ENCODE measurements at places on chromosomes 7 and 10.

- DNase-seq, result no peak
These were observed 305.9 kb upstream of the SMIM30 start for GRCh38 chr7:113424185-113424817.

- no peak for DNase-seq
These were observed 29.1 kb upstream of the LBX1 start for GRCh38 chr10:101258179-101258885.

DNA sequence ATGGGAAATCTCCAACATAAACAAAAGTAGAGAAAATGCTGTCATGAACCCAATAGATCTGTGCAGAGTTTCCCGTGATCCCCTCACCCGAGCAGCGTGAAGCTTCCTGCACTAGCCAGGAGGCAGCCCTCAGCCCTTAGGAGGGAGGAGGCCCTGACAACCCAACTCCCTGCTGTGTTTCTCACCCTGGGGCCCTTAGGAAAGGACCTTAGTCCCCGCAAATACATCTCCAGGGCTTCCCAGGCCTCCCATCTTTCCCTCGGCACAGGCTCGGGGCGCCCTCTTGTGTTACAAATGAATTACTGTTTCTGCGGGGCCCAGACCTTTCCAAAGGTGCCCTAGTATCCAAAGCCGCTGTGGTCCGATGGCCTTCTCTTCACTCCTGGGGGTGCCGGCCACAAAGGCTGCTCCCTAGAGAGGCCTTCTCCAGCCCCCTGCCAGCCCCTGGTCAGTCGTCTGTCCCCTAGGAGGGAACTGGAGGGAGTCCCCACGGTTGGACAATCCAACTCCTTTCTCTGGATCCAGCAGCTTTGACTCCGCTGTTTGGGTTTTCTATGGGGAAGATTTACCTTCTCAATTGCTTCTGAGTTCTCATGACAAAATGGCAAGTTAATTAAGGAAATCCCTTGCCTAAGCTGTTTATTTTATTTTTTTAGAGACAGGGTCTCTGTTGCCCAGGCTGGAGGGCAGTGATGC is 49.9 kb upstream of the SH2B2 start:
- peak; percentile 67 for DNase-seq

GRCh38 chr7:142886866-142887265 is 1.3 kb upstream of the TRPV6 start:
- no peak for DNase-seq

GRCh38 chr10:78342827-78343653 is 309.4 kb downstream of the RPS24 start:
- no peak for DNase-seq

DNA sequence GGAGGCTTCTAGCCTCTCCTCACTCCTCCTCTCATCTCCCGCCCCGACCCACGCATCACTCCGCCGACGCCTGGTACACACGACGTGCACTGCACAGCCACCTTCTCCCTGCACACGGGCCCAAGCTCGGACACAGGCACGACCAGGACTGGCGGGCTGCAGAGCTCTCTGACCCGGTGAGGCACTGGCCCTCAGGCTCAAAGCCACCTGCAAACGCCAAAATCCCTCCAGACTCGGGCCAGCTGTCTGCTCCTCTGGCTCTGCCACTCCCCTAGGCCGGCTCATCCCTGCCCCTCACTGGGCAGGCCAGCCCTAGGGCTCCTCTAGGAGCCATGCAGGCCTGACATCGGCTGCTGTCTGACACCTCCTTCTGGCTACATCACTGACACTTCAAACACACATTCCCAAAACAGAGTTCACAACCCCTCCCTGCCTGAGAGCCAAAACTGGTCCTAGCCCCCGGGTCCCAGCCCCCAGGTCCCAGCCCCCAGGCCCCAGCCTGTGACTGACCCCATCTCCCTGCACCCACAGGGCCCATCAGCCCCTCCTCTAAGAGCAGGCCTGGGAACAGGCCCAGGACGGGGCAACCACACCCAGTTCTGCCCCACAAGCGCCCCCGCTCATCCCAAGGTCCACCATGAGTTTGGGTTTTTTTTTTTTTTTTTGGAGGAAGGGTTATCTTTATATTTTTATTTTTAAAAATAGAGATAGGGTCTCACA is 35.1 kb downstream of the MAD1L1 start:
- DNase-seq, result no peak

DNA sequence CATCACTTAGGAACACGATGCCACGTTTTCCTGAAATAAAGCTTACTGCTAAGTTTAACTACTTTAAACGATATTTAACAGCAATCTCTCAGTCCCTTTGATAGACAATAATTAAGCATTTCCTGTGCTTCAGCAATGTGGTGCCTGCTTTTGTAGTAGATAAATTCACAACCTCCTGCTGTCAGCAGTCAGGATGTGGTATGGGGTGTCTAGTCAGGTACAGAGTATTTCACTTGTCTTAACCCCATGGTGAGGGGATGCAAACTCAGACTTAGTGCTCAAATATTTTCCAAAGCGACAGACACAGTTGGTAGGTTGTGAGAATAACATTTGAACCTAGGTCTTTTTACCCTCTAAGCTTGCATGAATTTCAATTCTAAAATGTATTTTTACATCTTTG is 526.2 kb upstream of the PFKP start:
- no peak for DNase-seq

- DNase-seq, result peak; percentile 71
These were observed 169.3 kb upstream of the AKR1E2 start for GRCh38 chr10:4656576-4657194.

- DNase-seq, result no peak
These were observed 530 bp upstream of the ANXA7 start for GRCh38 chr10:73414230-73414945.

GRCh38 chr7:120842121-120842621 is 15.8 kb downstream of the TSPAN12 start:
- DNase-seq, result no peak

DNA sequence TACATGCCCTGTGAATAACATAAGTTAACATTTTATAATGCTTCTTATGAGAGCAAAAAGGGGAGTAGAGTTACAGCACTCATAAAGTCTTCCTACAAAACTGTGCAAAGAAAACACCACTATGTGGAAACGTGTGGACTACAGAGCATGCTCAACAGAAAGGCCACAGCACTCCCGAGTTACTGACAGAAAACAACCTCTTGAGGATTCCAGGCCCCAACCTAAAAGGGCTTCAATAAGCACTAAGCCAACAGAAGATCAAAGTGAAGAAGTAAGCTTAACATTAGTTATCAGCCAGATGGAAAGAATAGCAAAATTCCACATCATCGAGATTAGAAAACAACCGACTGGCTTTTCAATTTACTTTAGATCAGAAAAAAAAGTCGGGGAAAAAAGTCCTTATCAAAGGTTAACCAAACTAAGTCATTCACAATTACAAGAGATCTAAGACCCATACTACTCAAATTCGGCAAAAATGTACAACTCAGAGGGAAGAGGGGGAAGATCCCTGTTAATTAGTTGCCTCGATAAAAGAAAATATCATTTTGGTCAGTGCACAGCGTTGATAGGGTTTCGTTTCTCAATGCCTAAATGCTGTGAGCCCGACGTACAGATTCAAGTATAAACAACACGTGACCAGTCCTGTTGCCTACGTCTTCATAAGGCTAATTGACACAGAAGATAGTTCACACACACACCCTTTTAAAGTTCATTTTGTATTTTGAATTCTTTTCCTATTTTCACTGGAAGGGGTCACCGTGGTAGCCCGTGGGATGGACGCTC is 1.4 kb downstream of the KBTBD2 start:
- peak; percentile 46 for DNase-seq

GRCh38 chr7:14902589-14903067 is at the start of gene DGKB:
Gene DGKB (minus strand): TSS chr7:14902751.
- peak; percentile 26 for DNase-seq

DNA sequence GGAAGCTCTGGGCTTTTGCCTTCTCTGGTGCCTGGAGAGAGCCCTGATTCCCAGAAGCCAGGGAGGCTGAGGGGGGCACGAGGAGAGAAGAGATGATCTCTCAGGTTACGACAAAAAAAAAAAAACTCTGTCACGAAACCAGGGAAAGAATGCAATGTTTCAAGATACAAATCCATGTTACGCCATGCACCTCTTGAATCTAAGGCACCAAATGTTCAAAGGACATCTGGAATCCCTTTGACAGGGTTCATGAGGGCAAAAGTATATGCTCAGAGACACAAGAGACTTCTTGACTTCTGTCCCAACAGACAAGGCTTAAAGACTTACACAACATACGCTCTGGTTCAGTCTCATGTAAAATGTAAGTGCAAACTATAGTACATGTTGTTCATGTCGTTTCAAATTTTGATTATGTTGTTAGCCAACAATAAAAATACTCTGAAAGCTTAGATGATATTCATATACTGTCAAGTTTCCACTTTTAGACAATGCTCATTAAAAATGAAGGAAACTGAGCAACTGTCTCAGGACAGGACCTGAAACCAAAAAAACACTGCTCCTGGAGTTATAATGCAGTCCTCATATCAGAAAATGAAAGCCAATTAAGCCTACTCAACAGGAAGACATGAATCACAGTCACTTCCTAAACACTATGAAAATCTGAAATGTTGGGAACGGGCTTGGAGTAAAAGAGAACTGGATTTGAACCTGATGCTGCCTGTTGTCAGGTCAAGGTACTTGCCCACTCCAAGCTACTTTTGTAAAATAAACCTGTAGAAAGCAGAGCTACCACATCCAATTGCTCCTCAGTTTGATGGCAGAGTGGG is 72.3 kb downstream of the CHCHD3 start:
- DNase-seq, result no peak

GRCh38 chr10:72542396-72542815 is 83.5 kb downstream of the MICU1 start:
- no peak for DNase-seq

DNA sequence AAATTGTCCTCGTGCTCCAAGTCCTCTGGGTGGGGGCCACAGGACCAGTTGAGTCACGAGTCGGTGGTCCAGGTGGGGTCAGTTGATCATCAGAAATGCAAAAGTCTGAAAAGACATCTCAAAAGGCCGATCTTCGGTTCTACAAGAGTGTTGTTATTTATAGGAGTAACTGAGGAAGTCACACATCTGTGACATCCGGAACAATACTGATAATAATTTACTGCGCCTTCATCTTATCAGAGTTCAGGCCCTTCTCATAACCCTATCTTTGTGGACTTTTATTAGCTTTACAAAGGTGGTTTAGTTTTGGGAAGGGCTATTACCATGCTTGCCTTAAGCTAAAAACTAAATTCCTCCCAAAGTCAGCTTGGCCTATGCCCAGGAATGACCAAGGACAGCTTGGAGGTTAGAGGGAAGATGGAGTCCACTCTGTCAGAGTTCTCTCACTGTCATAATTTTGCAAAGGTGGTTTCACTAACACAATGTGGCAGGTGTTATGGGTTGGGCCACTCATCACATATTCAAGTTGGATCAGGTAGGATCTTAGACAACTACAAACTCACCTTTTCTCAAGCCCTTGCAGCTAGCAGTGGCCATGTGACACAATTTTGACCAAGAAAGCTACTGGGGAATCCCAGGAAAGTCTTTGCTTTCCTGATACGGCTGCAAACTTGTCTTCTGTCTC is 54.7 kb upstream of the CHST3 start:
- DNase-seq, result no peak

DNA sequence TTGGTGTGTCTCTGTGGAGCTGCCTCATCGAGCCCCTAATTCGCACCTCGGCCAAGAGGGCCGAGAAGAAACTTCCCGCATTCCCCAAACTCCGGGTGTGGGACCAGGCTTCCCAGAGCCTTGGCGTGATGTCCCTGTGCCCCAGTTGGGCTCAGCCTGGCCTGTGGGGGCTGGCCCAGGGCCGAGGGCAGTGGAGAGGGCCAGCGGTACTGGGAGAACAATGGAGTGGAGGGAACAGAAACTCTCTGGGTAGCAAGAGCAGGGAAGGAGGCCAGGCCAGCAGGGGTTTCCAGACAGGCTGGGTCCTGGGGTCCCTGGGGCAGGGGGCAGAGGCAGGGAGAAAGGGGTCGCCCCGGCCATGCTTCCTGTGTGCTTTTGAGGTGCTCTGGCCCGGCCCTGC is 16.0 kb downstream of the TMEM270 start:
- no peak for DNase-seq

DNA sequence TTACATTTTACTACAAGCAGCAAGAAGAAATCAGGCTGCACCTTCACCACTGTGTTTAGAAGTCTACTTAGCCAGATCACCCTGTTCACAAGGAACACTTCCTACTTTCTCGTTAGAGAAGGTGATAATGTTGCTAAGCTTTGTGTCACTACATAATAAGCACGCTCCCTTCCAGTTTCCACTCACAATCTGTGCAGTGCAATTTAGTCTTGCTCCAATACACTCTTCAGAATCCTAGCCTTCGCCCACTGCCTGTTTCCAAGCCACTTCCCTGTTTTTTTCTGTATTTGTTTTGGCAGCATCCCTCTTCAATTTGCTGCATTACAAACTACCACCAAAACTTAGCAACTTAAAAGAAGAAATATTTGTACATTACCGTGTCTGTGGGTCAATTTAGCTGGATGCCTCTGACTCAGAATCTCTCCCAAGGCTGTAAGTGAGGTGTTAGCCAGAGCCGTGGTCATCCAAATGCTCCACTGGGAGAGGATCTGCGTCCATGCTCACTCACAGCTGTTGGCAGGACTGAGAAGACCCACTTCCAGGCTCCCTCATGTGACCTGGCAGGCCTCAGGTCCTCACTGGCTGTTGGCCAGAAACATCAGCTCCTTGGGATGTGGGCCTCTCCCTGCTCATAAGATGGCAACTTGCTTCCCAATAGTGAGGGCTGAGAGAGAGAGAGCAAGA is 110.4 kb downstream of the PON1 start:
- peak; percentile 87 for DNase-seq

- DNase-seq, result no peak
These were observed 50.6 kb upstream of the CELF2 start for GRCh38 chr10:10967029-10967428.

- no peak for DNase-seq
These were observed 7.5 kb downstream of the IFIT1 start for GRCh38 chr10:89399956-89400355.

GRCh38 chr10:70886921-70887665 is 1.3 kb downstream of the PCBD1 start:
- no peak for DNase-seq

DNA sequence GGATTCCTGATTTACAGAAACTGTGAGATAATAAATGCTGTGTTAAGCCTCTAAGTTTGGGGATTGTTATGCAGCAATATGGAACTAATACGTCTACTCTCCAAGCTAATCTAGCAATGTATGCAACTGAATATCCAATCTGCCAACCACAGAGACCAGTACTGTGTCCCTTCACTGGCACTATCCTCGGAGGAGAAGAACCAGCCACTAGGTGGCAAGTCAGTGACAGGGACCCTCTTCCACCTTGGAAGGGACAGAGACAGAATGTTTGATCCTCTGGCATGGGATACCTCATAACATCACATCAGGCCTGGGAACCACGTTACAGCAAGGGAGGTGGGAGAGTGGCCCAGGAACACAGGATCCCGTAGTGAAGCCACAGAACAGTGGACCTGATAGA is 96.4 kb downstream of the CREM start:
- DNase-seq, result no peak

GRCh38 chr10:126017961-126018560 is 121.7 kb downstream of the FANK1 start:
- DNase-seq, result peak; percentile 35

DNA sequence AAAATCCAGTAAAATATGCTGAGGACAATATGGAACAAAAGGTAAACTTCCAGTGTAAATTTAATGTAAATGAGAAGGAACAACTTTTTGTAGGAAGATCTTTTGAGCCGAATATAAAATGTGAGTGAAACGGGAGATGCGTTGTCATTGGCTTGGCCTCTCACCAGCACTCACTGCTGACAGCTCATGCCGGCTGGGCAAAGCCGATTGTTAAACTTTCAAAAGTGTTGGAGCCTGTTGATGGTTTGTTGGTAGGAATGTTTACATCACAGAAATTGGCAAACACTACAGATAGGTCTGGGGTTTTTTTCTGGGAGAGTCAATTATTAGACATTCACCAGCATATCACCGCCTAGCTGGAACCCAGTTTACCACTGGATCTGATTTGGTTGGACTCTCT is 6.1 kb downstream of the PSTK start:
- no peak for DNase-seq

- DNase-seq, result no peak
These were observed 712.7 kb upstream of the IGFBP3 start for GRCh38 chr7:46633630-46634240.
